ENCODE measurements at places on chromosomes 1 and 21.

DNA sequence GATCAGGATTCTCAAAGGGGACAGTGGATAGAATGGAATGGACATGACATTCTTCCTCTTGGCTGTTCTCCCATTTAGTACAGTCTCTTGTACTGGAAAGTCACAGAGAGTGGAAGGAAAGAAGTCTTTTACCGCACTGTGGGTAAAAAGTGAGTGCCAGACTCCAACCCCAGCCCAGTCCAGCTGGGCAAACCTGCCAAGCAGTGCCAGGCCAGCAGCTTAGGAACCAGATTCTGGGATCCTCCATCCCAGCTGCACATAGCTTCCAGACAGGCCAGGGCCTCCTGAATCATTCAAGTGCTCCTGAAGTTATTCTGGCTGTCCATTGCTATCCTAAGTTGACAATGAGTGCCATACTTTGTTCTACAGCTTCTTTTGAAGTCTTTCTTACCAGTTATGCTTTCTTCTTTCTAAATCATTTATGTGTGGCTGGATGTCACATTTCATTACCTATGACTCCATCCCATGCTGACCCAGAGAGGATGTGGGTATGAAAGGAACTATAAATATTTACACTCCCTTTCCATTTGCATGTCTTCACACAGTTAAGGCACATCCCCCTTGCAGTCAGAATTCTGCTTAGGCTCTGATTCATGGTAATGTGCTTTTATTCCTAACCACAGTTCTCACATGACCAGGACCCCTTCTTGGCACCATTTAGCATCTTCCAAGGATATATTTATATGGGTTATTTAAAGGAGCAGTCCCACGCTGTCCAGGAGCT is 88.9 kb downstream of the AK5 start:
- no peak for DNase-seq

- no peak for DNase-seq
Measured at GRCh38 chr1:107842241-107842640, 122.7 kb downstream of the VAV3 start.

- DNase-seq: no peak
Measured at GRCh38 chr1:24896176-24896575, 33.9 kb downstream of the RUNX3 start.

GRCh38 chr1:43299101-43299500 is 1.7 kb upstream of the TIE1 start:
- DNase-seq: no peak

GRCh38 chr1:33161061-33161681 is 20.7 kb downstream of the TRIM62 start:
- DNase-seq: no peak

GRCh38 chr1:91684481-91685196 is 184.0 kb downstream of the CDC7 start:
- DNase-seq: no peak

DNA sequence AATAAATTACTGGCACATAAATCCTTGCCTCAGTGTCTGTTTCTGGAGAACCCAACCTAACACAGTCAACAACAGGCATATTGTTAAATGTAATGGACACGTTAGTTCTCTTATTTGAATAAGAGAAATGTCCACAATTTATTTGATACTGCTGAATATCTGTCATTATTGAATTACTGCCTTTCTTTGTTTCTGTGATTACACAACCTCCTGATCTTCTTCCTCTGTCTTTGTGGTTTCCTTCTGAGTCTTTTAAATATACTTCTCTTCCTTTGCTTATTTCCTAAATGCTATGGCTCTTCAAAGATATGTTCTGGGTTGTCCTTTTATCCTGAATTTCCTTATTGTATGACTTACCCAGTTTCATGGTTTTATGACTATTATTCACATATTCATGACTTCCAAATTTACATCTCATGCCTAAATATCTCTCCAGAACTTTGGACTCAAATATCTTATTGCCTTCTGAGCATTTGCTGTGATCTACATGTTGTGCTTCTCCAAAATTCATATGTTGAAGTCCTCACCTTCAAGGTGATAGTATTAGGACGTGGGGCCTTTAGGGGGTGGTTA is 39.9 kb downstream of the MSH4 start:
- no peak for DNase-seq

DNA sequence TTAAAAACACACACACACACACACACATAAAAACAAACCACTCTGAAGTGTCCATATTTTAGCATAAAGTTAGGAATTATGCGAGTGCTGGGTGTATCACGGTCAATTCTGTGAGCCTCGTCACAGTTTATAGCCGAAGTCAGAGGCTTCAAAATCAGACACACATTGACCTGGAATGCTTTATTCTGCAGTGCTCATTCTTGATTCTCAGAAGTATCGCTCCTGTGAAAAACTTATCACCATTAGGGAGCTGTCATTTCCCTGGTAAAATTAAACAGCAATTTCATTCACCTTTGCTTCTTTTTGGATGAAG is 8.7 kb upstream of the IRF2BP2 start:
- DNase-seq: no peak

DNA sequence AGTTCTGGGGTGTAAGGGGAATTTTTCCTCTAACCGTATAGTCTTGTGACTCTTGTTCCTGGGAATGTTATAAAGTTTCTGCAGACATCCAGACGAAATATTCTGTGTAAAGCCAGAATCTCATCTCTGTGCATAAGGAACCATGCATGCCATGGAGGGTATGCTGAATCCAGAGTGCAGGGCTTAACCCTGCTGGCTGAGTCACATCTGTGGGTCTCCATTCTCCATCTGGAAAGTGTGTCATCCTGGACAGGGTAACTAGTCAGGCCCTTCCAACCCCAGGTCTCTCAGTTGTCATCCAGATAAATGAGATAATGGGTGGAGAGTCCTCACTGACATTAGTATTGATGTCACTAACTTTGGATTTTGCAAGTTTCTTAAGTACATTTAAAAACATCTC is 48.8 kb downstream of the ATP5PO start:
- no peak for DNase-seq

DNA sequence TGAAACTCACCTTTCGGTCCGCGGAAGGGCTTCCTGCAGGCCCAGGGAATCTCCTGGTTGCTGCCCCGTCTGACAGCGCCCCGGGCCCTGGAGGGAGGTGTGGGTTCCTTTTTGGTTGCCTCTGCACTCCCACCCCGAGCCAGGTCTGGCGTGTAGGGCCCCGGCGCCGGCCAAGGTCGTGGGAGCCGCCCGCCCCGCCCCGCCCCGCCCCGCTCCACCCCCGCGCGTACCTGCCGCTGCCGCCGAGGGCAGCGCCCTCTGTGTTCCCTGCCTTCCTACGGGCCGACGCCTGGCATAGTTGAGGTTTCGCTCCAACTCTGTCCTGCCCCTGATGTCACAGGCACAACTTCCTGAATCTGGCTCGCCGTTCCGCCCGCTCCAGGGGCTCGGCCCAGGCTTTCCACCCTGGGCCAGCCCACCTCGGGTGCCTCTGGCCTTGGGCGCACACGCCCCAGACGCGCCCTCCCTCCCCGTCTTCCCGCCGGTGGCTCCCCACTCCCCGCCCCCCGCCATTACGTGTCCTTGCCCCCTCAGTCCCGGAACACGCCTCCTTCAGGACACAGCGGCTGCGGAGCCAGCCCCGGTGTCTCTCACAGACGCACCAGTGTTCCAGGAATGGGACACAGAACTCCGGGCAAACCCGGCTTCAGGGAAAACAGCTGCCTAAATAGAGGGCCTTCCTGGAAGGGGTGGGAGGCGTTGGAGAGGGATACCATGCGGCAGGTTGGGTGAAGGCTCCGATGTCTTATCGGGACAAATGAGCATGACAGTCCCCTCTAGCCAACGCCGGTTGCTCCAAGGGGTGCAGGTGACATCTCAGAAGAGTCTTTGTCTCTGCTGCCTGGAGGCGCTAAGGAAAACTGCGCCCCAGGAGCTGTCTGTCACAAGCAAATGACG is at the start of gene KIAA0040:
KIAA0040 (minus strand) TSS at position 147 of the 897 bp plus-strand sequence. CDS start 31,763 bp downstream, outside the sequence.
- DNase-seq: peak; percentile 30

- DNase-seq: no peak
Measured at GRCh38 chr1:114290776-114291175, 137.1 kb upstream of the SYT6 start.

GRCh38 chr1:19391596-19391981 is 79.5 kb downstream of the SLC66A1 start:
- no peak for DNase-seq

DNA sequence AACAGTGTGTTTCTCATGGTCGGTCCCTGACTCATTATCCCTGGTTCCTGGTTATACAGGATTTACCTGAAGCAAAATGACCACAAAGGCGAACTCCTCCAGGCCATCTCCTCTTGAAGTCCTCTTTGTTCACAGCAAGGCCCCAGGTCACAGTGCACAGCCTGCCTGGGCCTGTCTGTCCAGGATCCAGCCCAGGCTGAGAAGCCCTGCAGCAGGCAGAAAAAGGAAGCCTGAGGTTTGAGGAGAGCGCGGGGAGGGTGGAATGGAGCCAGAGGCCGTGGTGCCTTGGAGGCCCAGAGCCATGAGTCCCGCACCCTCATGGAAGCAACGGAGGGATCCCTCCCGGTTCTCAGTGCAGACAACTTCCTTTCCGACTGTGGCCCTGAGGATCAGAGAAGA is 136.8 kb upstream of the IRF2BP2 start:
- no peak for DNase-seq

DNA sequence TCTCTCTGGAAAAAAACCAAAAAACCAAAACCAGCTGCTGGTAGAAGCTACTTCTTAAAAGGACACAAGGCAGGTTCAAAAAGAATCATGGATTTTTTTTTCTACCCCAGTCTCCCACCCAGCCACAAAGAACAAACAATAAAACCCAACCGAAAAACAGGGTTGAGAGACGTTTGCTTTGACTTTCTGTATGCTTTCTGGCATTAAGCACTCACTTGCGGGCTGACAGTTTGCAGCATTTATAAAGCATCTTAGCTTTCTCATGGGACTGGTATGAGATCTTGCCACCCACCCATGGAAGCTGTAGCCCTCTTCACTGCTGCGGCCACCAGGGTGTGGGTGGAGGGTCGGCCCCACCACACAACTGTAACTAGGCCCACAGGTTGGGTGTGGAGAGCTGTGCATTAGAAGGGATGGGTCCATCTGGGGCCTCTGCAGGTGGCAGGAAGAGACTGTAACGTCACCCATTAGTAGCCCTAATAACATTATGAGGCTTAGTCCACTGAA is 165.7 kb downstream of the RHOU start:
- no peak for DNase-seq

DNA sequence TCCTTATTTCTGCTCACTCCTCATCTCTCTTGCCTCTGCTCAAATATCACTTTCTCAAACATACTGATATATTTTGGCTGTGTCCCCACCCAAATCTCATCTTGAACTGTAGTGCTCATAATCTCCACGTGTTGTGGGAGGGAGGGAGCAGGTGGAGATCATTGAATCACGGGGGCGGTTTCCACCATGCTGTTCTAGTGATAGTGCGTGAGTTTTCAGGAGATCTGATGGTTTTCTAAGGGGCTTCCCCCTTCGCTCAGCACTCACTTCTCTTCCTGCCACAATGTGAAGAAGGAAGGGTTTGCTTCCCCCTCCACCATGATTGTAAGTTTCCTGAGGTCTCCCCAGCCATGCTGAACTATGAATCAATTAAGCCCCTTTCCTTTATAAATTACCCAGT is 26.6 kb downstream of the ZBTB8OS start:
- no peak for DNase-seq

DNA sequence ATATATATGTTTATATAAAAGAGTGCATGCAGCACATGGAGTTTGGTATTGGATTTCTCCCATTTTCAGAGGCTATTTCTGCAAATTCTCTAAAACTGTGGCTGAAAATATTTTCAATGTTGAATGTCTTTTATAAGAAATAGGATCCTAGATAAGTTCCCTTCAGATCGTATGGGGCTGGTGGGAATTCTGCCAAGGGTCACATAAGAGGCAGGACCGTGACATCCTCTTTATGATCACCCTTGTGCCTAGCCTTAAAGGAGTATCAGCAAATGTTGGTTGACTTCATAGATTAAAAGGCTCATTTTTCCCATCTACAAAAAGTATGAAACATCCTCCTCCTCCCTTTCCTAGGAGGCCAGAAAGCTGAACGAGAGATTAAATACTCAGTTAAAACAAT is 1.3 kb upstream of the IFNAR2 start:
- no peak for DNase-seq

DNA sequence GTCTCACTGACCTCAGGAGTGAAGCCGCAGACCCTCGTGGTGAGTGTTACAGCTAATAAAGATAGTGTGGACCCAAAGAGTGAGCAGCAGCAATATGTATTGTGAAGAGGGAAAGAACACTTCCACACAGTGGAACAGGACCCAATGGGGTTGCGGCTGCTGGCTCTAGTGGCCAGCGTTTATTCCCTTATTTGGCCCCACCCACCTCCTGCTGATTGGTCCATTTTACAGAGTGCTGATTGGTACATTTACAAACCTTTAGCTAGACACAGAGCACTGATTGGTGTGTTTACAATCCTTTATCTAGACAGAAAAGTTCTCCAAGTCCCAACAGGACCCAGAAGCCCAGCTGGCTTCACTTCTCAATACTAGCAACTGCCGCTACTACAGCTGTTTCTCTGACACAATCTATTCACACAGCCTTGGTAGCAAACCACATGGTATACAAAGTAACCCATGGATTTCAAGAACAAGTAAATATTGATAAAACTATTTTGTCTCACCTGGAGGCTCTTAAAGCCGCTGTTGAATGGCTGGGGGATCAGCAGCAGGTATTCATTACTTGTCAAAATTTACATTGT is 25.3 kb upstream of the ITLN1 start:
- no peak for DNase-seq

GRCh38 chr1:112260699-112261098 is 135.3 kb upstream of the CTTNBP2NL start:
- no peak for DNase-seq
